ENCODE measurements at places on chromosomes 1 and 21. TPM values are rescaled to one million over a fixed set of nuclear protein-coding genes. Genes with fewer than 3 reads are reported as not detected.

DNA sequence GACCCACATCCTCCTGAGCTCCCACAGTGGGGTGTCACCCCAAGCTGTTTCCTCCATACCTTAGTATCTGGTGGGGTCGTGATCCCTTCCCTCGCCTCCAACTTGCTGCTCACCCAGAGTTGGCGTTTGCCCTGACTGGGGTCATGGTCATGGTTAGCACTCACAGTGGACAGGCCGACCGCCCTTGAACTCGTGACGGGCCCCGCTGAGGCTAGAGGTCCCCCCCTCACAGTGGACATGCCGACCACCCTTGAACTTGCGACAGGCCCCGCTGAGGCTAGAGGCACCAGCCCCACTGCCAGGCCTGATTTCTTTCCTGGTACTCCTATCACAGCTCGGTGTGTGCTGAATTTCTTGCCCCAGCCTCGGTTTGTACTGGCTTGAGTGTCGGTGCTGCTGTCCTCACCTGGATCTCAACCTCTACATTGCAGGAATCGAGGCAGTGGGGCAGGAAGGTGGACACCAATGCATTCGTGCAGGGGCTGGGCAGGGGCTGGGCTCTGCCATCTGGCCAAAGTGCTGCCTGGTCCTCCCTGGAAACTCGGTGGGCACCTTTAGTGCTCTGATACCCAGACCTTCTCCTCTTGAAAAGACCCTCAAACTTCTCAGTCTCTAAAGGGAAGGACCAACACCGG is 37.5 kb upstream of the AJAP1 start:
- no peak for DNase-seq

DNA sequence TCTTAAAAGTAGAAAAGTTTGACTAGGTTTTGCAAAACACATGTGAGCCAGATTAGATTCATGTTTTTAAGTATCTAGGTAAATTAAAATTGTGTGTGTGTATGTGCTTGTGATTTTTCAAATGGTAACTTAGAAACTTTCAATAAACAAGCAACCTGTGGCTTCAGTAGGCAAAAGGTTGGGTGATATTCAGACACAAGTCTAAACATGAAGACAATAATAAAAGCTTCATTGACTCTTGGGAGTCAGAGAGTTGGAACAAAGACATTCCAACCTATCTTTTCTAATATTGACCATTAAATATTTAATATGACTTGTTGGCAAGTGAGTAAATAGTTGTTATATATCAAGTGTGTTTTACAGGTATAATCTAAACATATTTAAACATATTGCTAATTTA is 1049.6 kb upstream of the ADGRL4 start:
- DNase-seq: no peak

The NCF2 gene
- 6.0 TPM for polyA plus RNA-seq

The ATP1B1 gene
- polyA plus RNA-seq: 52.7 TPM

The ORC1 gene
- polyA plus RNA-seq: 5.2 TPM

The SAMSN1 gene
- polyA plus RNA-seq: not detected

GRCh38 chr1:91731815-91732214 is 154.1 kb downstream of the TGFBR3 start:
- DNase-seq: no peak
